ENCODE measurements at places on chromosomes 2 and 18.

- DNase-seq, result no peak
These were observed 184.9 kb downstream of the KLHL29 start for GRCh38 chr2:23569761-23570365.

- no peak for DNase-seq
These were observed 69.2 kb upstream of the LRP1B start for GRCh38 chr2:142200062-142200461.

DNA sequence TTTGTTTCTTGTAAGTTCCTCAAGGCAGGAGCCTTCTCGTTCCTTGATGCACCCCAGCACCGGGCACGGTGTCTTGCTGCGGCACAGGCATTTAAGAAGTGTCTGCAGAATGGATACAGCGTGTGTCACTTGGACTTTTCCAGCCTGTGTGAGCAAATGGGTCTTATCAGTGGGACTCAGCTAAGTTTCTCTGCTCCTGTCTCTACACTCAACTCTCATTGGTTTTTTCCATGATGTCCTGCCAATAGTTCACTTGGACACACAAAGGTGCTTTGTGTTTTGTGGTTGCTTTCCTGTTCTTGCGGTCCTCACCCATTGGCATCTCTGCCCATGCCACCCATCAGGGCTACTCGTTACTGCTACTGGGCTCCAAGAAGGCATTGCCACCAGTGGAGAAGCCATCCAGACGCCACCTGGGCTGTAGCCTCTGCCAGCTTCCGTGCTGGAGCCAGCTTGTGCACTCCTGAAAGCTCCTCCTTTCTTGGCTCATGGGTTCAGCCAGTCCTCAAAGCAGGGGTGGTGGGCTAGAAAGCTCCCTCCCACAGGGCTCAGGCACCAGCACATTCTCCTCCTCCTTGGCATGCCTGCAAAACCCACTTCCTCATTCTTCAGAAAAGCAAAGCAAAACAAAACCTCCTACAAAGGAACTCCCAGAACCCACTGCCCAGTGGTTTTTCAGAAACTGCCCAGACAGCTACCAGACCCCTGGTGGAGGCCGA, 41.4 kb downstream of the IL1R2 start:
- DNase-seq, result no peak

GRCh38 chr18:42576124-42576523, 539.4 kb downstream of the RIT2 start:
- DNase-seq, result no peak

DNA sequence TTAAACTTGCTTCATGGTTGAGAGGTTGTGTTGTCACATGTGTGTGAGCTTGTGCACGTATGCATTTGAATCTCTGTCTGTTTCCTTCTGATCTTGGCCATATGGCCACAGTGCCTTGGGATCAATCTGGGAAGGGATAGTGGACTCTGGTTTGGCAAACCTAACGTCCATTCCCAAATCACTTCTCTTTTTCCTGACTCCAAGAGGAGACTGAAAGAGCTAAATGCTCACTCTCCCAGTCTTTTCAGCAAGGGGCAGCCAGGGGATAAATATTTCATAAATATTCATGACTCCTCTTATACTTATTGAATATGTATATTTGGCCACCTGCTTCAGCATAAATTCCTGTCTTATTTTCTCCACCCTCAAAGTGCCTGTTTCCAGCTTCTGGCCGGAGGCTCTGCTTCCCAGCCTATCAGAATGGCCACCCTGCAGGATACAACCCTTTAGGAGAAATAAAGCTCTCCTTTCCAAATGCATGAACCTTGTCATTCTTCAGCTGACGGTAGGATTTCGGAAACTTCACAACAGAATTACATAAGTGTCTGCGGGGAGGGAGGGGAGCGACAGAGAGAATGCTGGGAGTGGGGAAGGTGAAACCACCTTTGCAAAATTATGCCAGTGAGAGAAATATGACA, 112.2 kb upstream of the COPS8 start:
- no peak for DNase-seq

GRCh38 chr2:172461591-172462372, 34.4 kb downstream of the ITGA6 start:
- DNase-seq, result peak; percentile 66

GRCh38 chr18:76821356-76821874, 942 bp upstream of the ZNF236 start:
- DNase-seq, result no peak

DNA sequence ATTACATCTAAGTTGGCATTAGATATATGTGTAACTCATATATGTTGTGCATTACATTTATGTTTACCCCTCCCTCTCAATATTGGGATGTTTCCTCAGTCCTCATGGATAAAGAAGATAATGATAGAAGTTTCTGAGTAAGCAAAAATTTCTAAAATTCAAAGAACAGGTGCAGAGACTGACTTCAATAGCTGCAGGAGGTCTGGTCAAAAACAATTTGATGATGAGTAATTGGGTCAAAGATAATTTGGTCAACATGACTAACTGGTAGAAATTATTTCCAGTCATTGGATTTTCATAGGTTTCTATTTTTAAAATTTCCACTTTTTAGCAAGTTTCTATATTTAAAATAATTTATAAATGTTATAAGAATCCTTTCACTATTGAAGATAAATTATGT, 1130.9 kb upstream of the SLC39A10 start:
- no peak for DNase-seq

DNA sequence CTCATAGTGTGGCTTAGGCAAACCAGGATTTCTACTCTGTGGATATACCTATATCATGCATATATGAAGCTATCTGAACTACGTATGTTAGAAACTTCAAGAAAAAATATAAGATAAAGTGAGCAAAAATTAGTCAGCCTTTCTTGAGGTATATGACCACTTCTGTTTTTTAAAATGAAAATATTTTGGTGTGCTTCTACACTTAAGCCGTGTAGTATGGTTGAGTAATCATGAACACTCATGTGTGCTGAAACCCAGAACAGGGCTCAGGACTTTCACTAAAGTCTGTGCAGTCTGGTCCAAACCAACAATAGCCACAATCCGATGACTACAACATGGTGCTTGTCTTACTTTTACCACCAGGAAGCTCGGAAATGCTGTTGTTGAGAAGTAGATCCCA, 48.9 kb upstream of the TMEM177 start:
- DNase-seq, result no peak

- no peak for DNase-seq
These were observed 132.8 kb upstream of the DOK6 start for GRCh38 chr18:69267895-69268294.

DNA sequence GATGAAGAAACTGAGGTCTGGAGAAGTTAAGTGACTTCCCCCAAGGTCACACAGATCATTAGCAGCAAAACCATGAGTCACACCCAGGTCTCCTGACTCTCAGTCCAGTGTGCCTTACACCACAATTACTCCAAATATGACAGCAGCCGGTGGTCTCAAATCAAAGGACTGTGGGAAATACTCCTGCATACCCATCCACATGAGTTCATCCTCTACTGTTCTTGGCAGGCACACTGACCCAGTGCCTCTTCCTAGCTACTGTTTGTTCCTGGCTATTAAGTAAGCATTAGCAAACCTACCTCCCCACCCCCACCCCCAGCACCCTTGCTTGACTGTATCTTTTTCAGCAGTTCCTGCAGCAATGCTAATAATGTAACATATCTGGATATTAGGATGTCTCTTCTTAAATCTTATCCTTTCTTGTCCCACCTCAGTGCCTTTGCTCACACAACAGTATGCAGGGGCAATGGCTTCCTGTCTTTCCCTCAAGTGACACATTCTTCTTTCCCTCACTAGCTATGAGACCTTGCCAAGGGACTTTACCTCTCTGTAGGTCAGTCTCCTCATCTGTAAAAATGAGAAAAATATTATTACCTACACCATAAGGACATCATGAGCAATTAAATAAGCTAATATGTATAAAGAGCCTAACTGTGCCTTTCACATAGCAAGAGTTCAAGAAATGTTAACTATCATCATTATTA, 46.2 kb downstream of the FAM98A start:
- DNase-seq, result no peak

GRCh38 chr2:75406131-75406581, 154.6 kb downstream of the EVA1A start:
- no peak for DNase-seq

GRCh38 chr2:27890146-27890923, at the start of the genes BABAM2 and RBKS:
Gene BABAM2, plus strand, starts transcription at chr2:27890729. Its CDS starts 3,828 bp downstream, at chr2:27894557.
Gene RBKS, minus strand, starts transcription at chr2:27890387. Its CDS starts 42 bp downstream, at chr2:27890345.
- DNase-seq, result peak; percentile 89

- no peak for DNase-seq
These were observed 65.6 kb downstream of the ZFP36L2 start for GRCh38 chr2:43160778-43161177.

- DNase-seq, result no peak
These were observed at the start of gene EMILIN1 for GRCh38 chr2:27078267-27079194. Gene EMILIN1, plus strand, starts transcription at chr2:27078615. Its CDS starts 451 bp downstream, at chr2:27079066.

DNA sequence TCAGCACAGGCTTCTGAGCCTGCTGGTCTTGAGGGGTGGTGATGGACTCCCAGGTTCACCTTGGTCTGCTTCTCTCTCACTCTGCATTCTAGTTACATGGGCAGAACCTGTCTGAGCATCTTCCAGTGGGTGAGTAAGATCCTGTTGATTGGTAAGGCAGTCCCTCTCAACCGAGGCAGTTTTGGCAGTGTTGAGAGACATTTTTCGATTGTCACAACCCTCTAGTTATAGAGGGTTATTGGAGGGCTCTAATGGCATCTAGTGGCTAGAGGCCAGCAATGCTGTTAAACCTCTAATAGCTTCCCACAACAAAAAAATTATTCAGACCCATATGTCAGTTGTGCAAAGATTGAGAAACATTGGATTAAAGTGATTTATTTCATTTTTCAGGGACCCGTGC, 9.3 kb upstream of the MGAT5 start:
- no peak for DNase-seq

DNA sequence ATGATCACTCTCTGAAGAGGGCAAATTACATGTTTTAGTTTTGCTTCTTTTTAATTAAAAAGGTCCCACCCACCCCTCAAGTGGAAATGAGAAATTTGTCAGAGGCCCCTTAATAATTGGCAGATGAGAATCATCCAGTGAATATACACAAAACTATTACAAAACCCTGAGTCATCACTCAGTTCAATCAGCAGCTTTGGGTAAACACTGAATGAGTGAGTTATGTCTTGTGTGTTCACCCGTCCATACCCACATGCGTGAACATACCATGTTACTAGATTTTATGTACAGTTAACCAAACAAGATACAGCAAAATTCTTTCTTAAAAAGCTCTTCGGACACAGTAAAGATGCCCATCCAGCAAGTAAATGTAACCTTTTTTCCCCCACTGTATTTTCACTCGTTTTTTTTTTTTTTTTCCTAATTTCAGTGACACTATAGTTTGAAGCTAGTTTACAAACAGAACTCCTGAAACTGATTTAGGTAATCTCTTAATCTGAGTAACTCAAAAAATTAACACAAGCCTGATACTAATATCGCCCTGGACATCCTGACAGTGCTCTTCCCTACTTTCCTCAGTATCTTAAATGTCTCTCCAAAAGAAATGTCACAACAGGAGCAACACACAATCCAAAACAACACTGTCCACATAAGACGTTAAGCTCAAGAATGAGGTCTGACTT, 1.4 kb downstream of the PSME4 start:
- DNase-seq, result no peak

DNA sequence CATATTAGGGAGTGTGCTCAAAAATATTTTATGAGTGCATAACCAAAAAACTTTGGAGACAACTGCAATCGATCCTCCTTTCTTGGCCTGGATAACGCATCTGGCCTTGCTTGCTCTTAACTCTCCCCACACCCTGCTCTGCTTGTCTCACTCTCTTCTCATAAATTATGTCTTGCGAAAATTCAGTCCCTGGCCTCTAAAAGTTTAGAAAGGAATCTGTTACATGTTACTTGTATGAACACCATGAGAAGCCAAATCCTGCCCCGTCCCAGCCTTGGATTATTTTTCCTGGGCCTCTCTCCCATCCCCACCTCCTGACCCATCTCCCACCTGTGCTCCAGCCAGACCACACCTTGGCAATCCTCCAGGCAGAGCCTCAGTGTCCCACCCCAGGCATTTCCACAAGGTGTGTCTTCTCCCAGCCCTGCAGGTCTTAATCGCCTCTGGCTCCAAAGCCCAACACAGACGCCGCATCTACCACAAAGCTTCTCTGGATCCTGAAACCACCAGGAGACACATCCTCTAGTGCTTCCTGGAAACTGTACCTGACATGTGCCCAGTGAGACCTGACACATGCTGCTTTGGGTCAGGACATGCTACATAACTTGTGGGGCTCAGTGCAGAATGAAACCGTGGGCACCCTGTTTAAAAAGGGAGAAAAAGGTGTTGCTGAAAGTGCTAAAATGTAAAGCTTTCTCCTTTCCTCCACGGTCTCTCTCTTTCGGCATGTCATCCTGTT, 99.6 kb upstream of the ST3GAL5 start:
- no peak for DNase-seq

DNA sequence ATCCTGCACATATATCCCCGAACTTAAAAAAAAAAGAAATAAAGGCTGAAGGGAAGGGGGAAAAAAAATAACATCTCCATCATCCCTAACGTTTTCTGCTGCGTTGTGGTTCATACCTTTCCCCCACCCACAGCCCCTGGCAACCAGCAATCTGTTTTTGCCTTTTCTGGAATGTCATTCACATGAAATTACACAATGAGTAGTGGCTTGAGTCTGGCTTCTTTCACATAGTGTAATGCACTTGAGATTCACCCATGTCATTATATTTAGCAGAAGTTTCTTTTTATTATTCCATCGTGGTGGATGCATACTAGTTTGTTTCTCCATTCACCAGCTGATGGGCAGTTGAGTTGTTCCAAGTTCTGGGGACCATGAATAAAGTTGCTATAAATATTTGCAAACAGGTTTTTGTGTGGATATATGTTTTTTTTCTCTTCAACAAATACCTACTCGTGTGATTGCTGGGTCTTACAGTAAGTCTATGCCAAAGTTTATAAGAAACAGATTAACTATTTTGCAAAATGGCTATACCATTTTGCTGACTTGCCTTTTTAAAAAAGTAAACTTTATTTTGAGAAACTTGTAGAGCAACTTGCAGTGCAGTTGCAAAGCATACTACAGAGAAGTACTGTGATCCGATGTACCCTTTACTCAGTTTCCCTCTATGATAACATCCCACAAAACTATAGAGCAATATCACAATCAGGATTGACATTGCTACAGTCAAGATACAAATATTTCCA, 322.5 kb downstream of the LPIN1 start:
- no peak for DNase-seq

- DNase-seq, result peak; percentile 14
These were observed 807 bp upstream of the NEU4 start for GRCh38 chr2:241808051-241808720.
